ENCODE measurements at places on chromosomes 4 and X. TPM values are rescaled to one million over a fixed set of nuclear protein-coding genes. Genes with fewer than 3 reads are reported as not detected.
A peak's percentile ranks its signal among the peaks of the same experiment; 100 is the strongest.

Gene GAGE12E
- total RNA-seq: not detected

GRCh38 chr4:6005175-6005574 lies 13.1 kb downstream of the C4orf50 start:
- H3K36me3 ChIP-seq: no peaks in the 10 kb centered on the region
- H3K27ac ChIP-seq: no peak overlapping the region
- peak; percentile 20 for DNase-seq
- no peak overlapping the region for H3K4me3 ChIP-seq

DNA sequence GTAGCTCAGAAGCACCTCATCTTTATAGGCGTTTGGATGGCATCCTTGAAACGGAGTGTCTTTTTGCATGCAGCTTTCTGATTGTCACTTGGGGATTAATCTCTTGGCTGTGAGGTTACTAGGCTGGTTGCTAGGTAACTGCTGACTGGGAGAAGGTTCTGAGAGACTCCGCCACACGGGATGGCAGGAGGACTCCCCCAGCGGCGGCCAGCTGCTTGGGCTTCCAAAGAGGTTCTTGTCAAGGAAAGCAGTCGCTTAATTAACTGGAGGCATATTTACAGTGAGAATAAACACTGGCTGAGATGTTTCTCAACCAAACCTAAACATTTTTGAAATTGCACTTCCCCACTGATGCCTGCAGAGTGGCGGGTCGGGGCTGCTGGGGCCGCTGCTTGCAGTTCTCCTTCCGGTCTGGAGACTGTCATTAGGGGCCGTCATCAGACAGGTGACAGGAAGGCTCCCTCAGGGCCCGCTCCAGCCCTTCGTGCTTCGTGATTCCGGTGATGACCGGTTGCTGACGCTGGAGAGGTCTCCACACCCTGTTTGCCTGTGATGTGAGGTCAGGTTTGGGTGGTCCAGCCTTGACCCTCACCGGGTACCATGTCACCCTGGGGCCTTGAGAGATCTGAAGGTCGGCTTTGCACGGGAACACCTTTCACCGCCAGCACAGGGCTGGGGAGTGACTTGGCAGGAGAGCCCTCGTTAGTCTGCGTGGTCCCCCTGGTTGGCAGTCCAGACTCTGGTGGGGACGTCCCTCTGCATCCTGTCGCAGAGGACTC lies 9.1 kb downstream of the NSG1 start:
- DNase-seq: no peak
- H3K27me3 ChIP-seq: peaks cover 12% of the 10 kb centered on the region
- no peak overlapping the region for H3K4me3 ChIP-seq
- H3K27ac ChIP-seq: no peak overlapping the region
- H3K36me3 ChIP-seq: no peaks in the 10 kb centered on the region
- no peaks in the 10 kb centered on the region for H3K4me1 ChIP-seq

GRCh38 chrX:1462596-1463251 lies 10.0 kb upstream of the ASMTL start:
- H3K36me3 ChIP-seq: no peaks in the 10 kb centered on the region
- no peaks in the 10 kb centered on the region for H3K4me1 ChIP-seq
- no peak overlapping the region for H3K27ac ChIP-seq
- no peak overlapping the region for H3K4me3 ChIP-seq
- no peaks in the 10 kb centered on the region for H3K27me3 ChIP-seq
- DNase-seq: no peak

GRCh38 chr4:1154523-1155182 lies 17.7 kb downstream of the SPON2 start:
- no peaks in the 10 kb centered on the region for H3K27me3 ChIP-seq
- H3K4me3 ChIP-seq: peak overlapping the region; percentile 34
- H3K27ac ChIP-seq: peak overlapping the region; percentile 87
- no peaks in the 10 kb centered on the region for H3K36me3 ChIP-seq
- DNase-seq: no peak

- H3K27ac ChIP-seq: no peak overlapping the region
- no peaks in the 10 kb centered on the region for H3K36me3 ChIP-seq
- no peaks in the 10 kb centered on the region for H3K27me3 ChIP-seq
Measured at GRCh38 chrX:3320471-3321046, 25.9 kb downstream of the MXRA5 start.

Gene ADH7
- not detected for total RNA-seq

Gene KIT
- 23.2 TPM for total RNA-seq

DNA sequence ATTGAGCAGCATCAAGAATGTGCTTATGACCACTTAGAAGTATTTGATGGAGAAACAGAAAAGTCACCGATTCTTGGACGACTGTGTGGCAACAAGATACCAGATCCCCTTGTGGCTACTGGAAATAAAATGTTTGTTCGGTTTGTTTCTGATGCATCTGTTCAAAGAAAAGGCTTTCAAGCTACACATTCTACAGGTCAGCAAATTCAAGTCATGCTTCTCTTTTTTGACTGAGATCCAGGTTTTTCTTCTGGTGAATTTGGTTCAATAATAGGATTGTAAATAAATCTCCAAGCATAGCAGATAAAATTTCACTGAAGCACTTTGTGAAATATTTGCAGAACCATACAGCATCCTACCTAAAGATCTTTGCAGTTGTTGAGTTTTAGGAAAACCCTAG lies 218.1 kb downstream of the TLL1 start:
- no peaks in the 10 kb centered on the region for H3K27me3 ChIP-seq
- no peaks in the 10 kb centered on the region for H3K36me3 ChIP-seq
- H3K27ac ChIP-seq: no peak overlapping the region
- H3K4me1 ChIP-seq: no peaks in the 10 kb centered on the region
- H3K4me3 ChIP-seq: no peak overlapping the region
- DNase-seq: no peak

GRCh38 chr4:70544279-70544868 lies 26.0 kb downstream of the AMTN start:
- H3K4me3 ChIP-seq: no peak overlapping the region
- no peak for DNase-seq
- no peaks in the 10 kb centered on the region for H3K4me1 ChIP-seq
- H3K27me3 ChIP-seq: no peaks in the 10 kb centered on the region

- H3K4me3 ChIP-seq: no peak overlapping the region
- no peaks in the 10 kb centered on the region for H3K27me3 ChIP-seq
- no peak overlapping the region for H3K27ac ChIP-seq
- no peak for DNase-seq
- no peaks in the 10 kb centered on the region for H3K36me3 ChIP-seq
Measured at GRCh38 chr4:763191-763810, 57.7 kb downstream of the PCGF3 start.

Gene NSUN7
- total RNA-seq: 19.3 TPM

Gene DUSP21
- not detected for total RNA-seq

- H3K27ac ChIP-seq: no peak overlapping the region
- no peaks in the 10 kb centered on the region for H3K36me3 ChIP-seq
- H3K4me1 ChIP-seq: no peaks in the 10 kb centered on the region
- DNase-seq: no peak
Measured at GRCh38 chr4:126611900-126612299, 1020.9 kb upstream of the INTU start.

DNA sequence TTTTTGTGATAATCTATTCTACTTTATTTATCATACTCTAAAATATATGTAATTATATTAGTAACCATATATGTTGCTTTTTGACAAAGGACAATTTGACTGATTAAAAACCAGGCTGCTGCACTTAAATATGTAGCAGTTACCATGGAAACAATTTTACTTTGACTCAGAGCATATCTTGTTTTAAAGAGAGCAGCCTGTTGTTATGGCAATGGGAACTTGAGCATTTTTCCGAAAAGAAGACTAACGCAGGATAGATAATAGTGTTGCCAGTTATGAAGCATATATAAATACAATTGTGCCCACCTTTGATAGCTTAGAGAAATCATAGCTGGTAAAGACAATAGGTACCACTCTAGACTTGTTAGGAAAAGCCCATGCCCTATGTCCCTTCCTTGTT lies 283.0 kb downstream of the GASK1B start:
- no peak overlapping the region for H3K27ac ChIP-seq
- H3K4me3 ChIP-seq: no peak overlapping the region
- H3K36me3 ChIP-seq: no peaks in the 10 kb centered on the region
- H3K4me1 ChIP-seq: no peaks in the 10 kb centered on the region

- H3K4me1 ChIP-seq: no peaks in the 10 kb centered on the region
- no peaks in the 10 kb centered on the region for H3K36me3 ChIP-seq
- no peak overlapping the region for H3K27ac ChIP-seq
- DNase-seq: no peak
- H3K27me3 ChIP-seq: no peaks in the 10 kb centered on the region
Measured at GRCh38 chr4:99379571-99379970, 27.0 kb upstream of the ADH1C start.

DNA sequence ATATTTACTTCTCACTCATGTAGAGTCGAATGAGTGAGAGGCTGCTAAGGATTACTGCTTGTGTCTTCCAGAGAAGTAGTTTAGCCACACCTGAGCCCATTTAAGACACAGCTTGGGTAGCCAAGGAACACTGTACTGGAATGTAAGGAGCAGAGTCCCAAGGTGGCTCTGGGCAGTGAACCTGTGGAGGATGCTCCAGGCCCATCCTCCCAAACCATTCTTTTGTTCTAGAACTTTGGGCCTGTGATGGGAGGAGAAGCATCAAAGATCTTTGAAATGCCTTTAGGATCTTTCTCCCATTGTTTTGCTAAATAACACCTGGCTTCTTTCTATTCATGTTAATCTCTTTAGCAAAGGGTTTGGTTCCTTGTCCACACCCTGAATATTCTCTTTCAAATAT lies 162.2 kb downstream of the KLHL4 start:
- H3K27ac ChIP-seq: no peak overlapping the region
- no peaks in the 10 kb centered on the region for H3K36me3 ChIP-seq
- peaks cover 8% of the 10 kb centered on the region for H3K27me3 ChIP-seq
- DNase-seq: no peak
- H3K4me1 ChIP-seq: no peaks in the 10 kb centered on the region

DNA sequence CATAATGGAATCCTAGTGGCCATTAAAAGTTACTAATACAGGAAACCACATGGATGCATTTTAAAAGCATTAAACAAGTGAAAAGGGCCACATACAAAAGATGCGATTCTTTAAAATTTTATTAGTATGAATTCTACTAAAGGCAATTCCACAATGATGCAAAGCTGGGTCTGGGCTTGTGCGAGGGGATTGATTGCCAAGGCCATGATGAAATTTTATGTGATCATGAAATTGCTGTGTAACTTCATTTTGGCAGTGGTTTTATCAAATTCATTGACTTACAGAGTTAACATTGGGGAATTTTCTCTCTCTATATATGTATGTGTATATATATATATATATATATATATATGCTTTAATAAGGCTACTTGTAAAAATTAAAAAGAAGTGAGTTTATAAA lies 1142.5 kb upstream of the IGFBP7 start:
- no peak overlapping the region for H3K4me3 ChIP-seq
- H3K27ac ChIP-seq: no peak overlapping the region
- no peaks in the 10 kb centered on the region for H3K27me3 ChIP-seq
- H3K4me1 ChIP-seq: no peaks in the 10 kb centered on the region
- no peaks in the 10 kb centered on the region for H3K36me3 ChIP-seq

DNA sequence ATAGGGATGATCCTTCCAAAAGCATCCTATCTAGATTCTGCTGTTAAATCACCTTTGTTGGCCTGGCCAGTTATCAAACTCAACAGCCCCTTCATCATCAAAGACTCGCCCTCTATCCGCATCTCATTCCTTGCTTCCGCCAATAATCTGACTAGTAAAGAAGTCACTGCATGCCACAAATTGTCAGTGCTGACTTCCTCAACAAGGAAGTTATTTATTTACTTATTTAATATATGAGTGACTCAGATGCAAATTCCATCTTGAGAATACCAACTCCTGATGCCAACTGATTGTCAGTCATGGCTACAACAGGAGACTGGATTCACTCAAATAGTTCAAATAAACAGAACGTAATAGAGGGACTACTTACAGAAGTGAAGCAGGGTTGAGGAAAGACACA lies 283.8 kb downstream of the TRIML1 start:
- H3K4me3 ChIP-seq: no peak overlapping the region
- no peak overlapping the region for H3K27ac ChIP-seq
- no peaks in the 10 kb centered on the region for H3K27me3 ChIP-seq
- DNase-seq: no peak
- H3K4me1 ChIP-seq: no peaks in the 10 kb centered on the region
- no peaks in the 10 kb centered on the region for H3K36me3 ChIP-seq

GRCh38 chrX:40582811-40583210 lies 2.0 kb downstream of the ATP6AP2 start:
- H3K36me3 ChIP-seq: no peaks in the 10 kb centered on the region
- H3K27ac ChIP-seq: no peak overlapping the region
- H3K27me3 ChIP-seq: no peaks in the 10 kb centered on the region
- no peak overlapping the region for H3K4me3 ChIP-seq
- no peak for DNase-seq
- no peaks in the 10 kb centered on the region for H3K4me1 ChIP-seq

Gene CXCL6
- not detected for total RNA-seq

Gene OPHN1
- 9.5 TPM for total RNA-seq

- no peak for DNase-seq
- no peaks in the 10 kb centered on the region for H3K4me1 ChIP-seq
- no peak overlapping the region for H3K4me3 ChIP-seq
- no peaks in the 10 kb centered on the region for H3K27me3 ChIP-seq
- H3K27ac ChIP-seq: no peak overlapping the region
Measured at GRCh38 chr4:165331359-165331758, 3.9 kb downstream of the MSMO1 start.

- H3K4me3 ChIP-seq: no peak overlapping the region
- no peaks in the 10 kb centered on the region for H3K36me3 ChIP-seq
- no peaks in the 10 kb centered on the region for H3K27me3 ChIP-seq
- DNase-seq: no peak
Measured at GRCh38 chrX:41796577-41796976, 72.6 kb downstream of the GPR82 start.

Gene BEX5
- 1.6 TPM for total RNA-seq

DNA sequence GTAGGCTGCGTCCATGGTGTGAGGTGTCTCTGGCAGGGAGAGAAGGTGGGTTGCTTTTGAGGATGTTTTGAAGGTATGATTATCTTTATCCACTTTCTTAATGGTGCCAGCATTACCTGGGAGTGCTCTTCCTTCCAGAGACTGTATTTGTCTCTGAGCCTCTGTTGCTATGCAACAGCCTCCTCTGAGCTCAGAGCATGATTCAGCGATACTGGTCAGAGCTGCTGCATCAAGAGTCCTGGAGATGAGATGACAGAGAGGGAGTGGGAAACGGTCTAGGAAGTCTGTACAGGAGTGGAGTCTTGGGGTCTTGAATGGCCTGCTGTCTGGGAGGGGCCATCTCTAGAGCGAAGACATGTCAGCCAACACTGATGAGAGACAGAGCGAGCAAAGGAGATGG lies 104.4 kb upstream of the RAB40AL start:
- no peaks in the 10 kb centered on the region for H3K27me3 ChIP-seq
- H3K36me3 ChIP-seq: no peaks in the 10 kb centered on the region
- H3K27ac ChIP-seq: no peak overlapping the region
- no peaks in the 10 kb centered on the region for H3K4me1 ChIP-seq

- H3K36me3 ChIP-seq: no peaks in the 10 kb centered on the region
- H3K27ac ChIP-seq: no peak overlapping the region
- DNase-seq: no peak
- no peaks in the 10 kb centered on the region for H3K4me1 ChIP-seq
Measured at GRCh38 chr4:95198961-95199360, 349.8 kb downstream of the UNC5C start.

Measured in breast epithelium (tissue), 4 donors.